T-cell (primary cell): ENCODE measurements at places on chromosomes 5 and 9. TPM values are rescaled to one million over a fixed set of nuclear protein-coding genes. Genes with fewer than 3 reads are reported as not detected.

- H3K36me3 ChIP-seq: no peaks in the 10 kb centered on the region
- no peak overlapping the region for H3K27ac ChIP-seq
- no peaks in the 10 kb centered on the region for H3K4me1 ChIP-seq
Measured at GRCh38 chr5:12865529-12865928, 961.3 kb upstream of the CTNND2 start.

- no peaks in the 10 kb centered on the region for H3K36me3 ChIP-seq
- no peak overlapping the region for H3K4me3 ChIP-seq
- peaks cover 11% of the 10 kb centered on the region for H3K27me3 ChIP-seq
- no peaks in the 10 kb centered on the region for H3K4me1 ChIP-seq
- H3K27ac ChIP-seq: no peak overlapping the region
Measured at GRCh38 chr5:2459251-2459650, 292.2 kb downstream of the IRX2 start.

DNA sequence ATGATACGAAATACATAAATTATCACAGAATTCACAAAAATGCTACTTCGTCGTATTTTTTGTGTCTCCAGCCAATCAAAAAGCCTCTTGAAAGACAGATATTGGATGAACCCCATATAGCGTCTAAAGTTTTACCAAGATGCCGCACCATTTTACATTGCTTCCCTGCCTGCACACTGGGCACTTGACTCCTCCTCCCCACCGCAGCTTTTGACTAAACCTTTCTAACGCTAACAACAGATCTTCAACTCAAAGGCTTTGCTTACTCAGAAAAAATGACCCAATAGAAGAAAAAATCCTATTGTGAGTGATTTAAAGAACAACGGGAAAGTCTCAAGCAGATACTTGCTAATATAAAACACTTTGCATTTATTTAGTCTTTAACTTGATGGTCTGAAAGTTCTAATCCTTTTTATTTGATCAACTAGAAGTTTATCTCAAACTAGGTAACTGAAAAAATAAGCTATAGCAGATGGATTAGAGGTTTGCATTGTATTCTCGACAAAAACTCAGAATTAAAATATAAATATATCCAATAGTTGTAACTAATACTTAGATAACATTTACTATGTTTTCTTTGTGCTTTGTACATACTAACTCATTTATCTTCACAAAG is 609.1 kb upstream of the DMAC1 start:
- H3K27ac ChIP-seq: no peak overlapping the region
- no peaks in the 10 kb centered on the region for H3K36me3 ChIP-seq
- H3K27me3 ChIP-seq: no peaks in the 10 kb centered on the region
- H3K4me1 ChIP-seq: peaks cover 7% of the 10 kb centered on the region
- DNase-seq: no peak
- H3K4me3 ChIP-seq: no peak overlapping the region

GRCh38 chr5:129506086-129506485 is 46.0 kb downstream of the ADAMTS19 start:
- H3K27me3 ChIP-seq: no peaks in the 10 kb centered on the region
- no peaks in the 10 kb centered on the region for H3K36me3 ChIP-seq
- no peaks in the 10 kb centered on the region for H3K4me1 ChIP-seq
- H3K27ac ChIP-seq: no peak overlapping the region
- no peak for DNase-seq

Gene SPATA31E1
- not detected for total RNA-seq
